ENCODE measurements at places on chromosomes 1 and 21.
A peak's percentile ranks its signal among the peaks of the same experiment; 100 is the strongest.

- no peak overlapping the region for H3K27ac ChIP-seq
- no peak overlapping the region for H3K4me3 ChIP-seq
- H3K27me3 ChIP-seq: no peaks in the 10 kb centered on the region
- H3K4me1 ChIP-seq: peaks cover 14% of the 10 kb centered on the region
- no peak for DNase-seq
These were observed 13.4 kb downstream of the PROK1 start for GRCh38 chr1:110464340-110464739.

- DNase-seq: no peak
- peaks cover 2% of the 10 kb centered on the region for H3K27me3 ChIP-seq
- no peaks in the 10 kb centered on the region for H3K4me1 ChIP-seq
- no peak overlapping the region for H3K27ac ChIP-seq
These were observed 162.1 kb downstream of the GRIK3 start for GRCh38 chr1:36872126-36872754.

GRCh38 chr1:84742653-84743052, 52.4 kb upstream of the SSX2IP start:
- DNase-seq: no peak
- H3K36me3 ChIP-seq: no peaks in the 10 kb centered on the region
- no peaks in the 10 kb centered on the region for H3K4me1 ChIP-seq
- no peak overlapping the region for H3K27ac ChIP-seq
- no peak overlapping the region for H3K4me3 ChIP-seq

DNA sequence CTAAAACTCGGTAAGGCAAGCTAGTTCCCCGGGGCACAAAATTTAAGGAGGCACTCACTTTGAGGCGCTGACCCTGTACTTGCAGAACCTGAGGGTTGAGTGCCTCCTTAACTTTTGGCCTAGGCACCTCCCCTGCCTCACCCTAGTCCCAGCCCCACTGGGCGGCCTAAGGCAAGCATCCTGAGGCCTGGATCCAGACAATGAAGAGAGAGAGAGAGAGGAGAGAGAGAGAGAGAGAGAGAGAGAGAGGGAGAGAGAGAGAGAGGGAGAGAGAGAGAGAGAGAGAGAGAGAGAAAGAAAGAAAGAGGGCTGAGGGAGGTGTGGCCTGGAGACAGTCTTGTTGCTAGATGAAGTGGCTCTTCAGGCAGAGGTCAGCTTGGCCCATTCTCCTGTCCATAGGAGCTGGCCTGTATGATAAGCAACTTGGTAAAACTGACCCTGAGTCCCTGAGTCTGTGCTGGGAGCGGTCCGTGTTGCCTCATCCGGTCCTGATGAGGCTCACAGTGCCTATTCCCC, 7.4 kb upstream of the LRRN2 start:
- H3K4me1 ChIP-seq: no peaks in the 10 kb centered on the region
- DNase-seq: no peak
- no peak overlapping the region for H3K4me3 ChIP-seq

DNA sequence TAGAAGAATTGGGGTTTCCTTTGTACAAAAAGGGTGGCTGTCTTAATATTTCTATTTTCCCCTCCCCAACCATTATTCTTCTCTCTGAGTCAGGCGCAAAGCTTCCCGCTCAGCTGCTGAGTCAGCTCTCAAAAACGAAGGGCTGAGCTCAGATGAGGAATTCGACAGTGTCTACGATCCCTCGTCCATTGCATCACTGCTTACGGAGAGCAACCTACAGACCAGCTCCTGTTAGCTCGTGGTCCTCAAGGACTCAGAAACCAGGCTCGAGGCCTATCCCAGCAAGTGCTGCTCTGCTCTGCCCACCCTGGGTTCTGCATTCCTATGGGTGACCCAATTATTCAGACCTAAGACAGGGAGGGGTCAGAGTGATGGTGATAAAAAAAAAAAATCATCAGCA, 3.0 kb upstream of the TUFT1 start:
- no peak for DNase-seq
- H3K4me1 ChIP-seq: peaks cover 12% of the 10 kb centered on the region
- H3K4me3 ChIP-seq: no peak overlapping the region
- no peaks in the 10 kb centered on the region for H3K27me3 ChIP-seq
- H3K36me3 ChIP-seq: no peaks in the 10 kb centered on the region

- DNase-seq: no peak
- H3K4me1 ChIP-seq: no peaks in the 10 kb centered on the region
- H3K4me3 ChIP-seq: no peak overlapping the region
- H3K27ac ChIP-seq: no peak overlapping the region
These were observed 47.0 kb downstream of the EXO1 start for GRCh38 chr1:241895013-241895412.

DNA sequence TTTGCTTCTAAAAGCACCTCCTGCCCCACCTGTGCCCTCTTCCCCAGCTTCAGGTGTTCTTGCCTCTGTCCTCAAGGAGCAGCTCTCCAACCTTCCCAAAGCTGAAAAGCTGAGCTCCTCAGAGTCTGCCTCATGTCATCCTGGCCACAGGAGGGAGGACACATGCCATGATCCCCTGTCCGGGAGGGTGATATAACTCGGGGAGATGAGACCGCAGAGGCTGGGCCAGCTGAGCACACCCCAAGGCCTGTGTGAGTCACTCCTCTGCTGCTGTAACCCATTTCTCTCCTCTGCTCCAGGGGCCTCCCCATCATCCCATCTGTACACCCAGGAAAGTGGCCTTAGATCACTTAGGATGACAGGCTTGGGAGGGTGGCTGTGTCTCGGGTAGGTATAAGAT, 49.8 kb downstream of the EPHB2 start:
- H3K27me3 ChIP-seq: no peaks in the 10 kb centered on the region
- no peaks in the 10 kb centered on the region for H3K4me1 ChIP-seq
- H3K4me3 ChIP-seq: no peak overlapping the region
- DNase-seq: no peak
- H3K27ac ChIP-seq: no peak overlapping the region
- H3K36me3 ChIP-seq: no peaks in the 10 kb centered on the region

DNA sequence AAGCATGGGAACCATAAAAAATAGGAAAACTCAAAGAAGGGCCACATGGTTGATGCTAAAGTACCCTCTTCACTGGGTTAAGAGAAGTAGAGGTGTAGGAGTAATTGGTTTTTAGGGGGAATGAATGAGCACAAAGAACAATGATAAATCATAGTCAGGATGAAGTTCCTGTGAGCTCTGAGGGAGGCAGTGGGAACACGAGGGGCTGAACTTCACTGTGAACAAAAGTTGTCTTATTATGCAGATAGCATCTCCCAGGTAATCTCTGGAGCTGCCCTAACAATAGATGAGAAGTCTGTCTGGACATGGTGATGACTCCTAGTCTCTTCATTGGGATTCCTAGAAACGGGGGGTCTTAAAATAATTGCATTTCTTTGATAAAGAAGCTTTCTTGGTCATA, 127.9 kb downstream of the DNM3 start:
- no peaks in the 10 kb centered on the region for H3K27me3 ChIP-seq
- H3K27ac ChIP-seq: no peak overlapping the region
- no peaks in the 10 kb centered on the region for H3K36me3 ChIP-seq
- DNase-seq: no peak
- H3K4me3 ChIP-seq: no peak overlapping the region

GRCh38 chr1:7315316-7315715, 455.8 kb upstream of the VAMP3 start:
- no peak overlapping the region for H3K4me3 ChIP-seq
- DNase-seq: no peak
- no peaks in the 10 kb centered on the region for H3K36me3 ChIP-seq
- H3K27me3 ChIP-seq: no peaks in the 10 kb centered on the region
- no peaks in the 10 kb centered on the region for H3K4me1 ChIP-seq
- no peak overlapping the region for H3K27ac ChIP-seq

DNA sequence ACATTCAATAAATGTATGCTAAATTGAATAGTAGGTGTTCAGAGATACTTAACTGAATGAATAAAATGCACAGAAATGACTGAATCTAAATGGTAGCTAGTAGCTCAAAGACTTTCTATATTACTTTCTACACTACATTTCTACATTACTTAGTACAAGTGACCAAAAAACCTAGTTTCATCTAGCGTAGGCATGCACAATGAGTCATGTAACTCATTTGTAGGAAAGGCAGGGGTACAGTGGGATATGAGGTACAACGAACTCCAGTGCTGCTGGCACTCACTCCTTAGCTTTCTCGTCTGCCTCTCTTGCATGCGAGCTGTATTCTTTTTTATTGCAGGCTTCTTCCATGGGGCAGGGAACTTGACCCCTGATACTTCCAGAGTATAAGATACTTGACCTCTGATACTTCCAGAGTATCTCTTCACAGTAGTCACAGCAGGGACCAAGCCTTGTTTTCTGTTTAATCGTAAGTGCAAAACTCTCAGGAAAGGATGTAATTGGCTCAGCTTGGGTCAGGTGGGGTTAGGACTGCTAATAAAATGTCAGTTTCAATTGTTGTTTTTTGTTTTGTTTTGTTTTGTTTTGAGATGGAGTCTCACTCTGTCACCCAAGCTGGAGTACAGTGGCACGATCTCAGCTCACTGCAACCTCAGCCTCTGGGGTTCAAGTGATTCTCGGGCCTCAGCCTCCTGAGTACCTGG, 4.9 kb upstream of the ATP2B4 start:
- DNase-seq: no peak
- peaks cover 9% of the 10 kb centered on the region for H3K4me1 ChIP-seq
- no peak overlapping the region for H3K4me3 ChIP-seq
- no peaks in the 10 kb centered on the region for H3K27me3 ChIP-seq
- H3K36me3 ChIP-seq: no peaks in the 10 kb centered on the region

- no peaks in the 10 kb centered on the region for H3K36me3 ChIP-seq
- H3K4me1 ChIP-seq: no peaks in the 10 kb centered on the region
- H3K4me3 ChIP-seq: no peak overlapping the region
- DNase-seq: no peak
These were observed 57.9 kb upstream of the KANK4 start for GRCh38 chr1:62377043-62377562.

- H3K27me3 ChIP-seq: no peaks in the 10 kb centered on the region
- no peak for DNase-seq
- H3K36me3 ChIP-seq: no peaks in the 10 kb centered on the region
These were observed 112.3 kb downstream of the RPS6KC1 start for GRCh38 chr1:213163278-213163711.

- H3K36me3 ChIP-seq: no peaks in the 10 kb centered on the region
- H3K27ac ChIP-seq: no peak overlapping the region
- no peak for DNase-seq
- H3K4me3 ChIP-seq: no peak overlapping the region
- no peaks in the 10 kb centered on the region for H3K4me1 ChIP-seq
These were observed 214.9 kb downstream of the GABPA start for GRCh38 chr21:25949701-25950100.

- no peaks in the 10 kb centered on the region for H3K27me3 ChIP-seq
- no peak overlapping the region for H3K4me3 ChIP-seq
- DNase-seq: no peak
- H3K27ac ChIP-seq: no peak overlapping the region
These were observed 21.8 kb upstream of the CNIH3 start for GRCh38 chr1:224594360-224594759.

DNA sequence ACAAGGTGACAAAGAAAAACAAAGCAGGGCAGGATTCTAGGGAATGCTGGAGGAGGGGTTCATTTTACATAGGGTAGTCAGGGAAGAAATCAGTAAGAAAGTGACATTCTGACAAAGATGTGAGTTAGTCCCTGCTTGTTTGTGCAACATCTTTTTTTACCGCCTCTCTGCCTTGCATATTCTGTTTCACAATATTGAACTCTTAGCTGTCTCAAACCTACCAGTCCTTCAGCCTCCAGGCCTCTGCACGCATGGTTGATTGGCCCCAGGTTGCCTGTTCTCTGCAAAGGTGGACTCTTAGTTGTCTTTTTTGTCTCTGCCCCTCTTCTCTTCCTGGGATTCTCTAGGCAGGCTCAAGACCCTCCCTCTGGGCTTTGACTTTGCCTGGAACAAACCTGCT, 152.2 kb upstream of the RUNX1 start:
- H3K4me1 ChIP-seq: peaks cover 59% of the 10 kb centered on the region
- no peak for DNase-seq
- no peak overlapping the region for H3K4me3 ChIP-seq
- peak overlapping the region; percentile 5 for H3K27ac ChIP-seq
- no peaks in the 10 kb centered on the region for H3K36me3 ChIP-seq

GRCh38 chr1:65512383-65512782, 91.9 kb downstream of the LEPR start:
- no peaks in the 10 kb centered on the region for H3K27me3 ChIP-seq
- no peak for DNase-seq
- H3K4me3 ChIP-seq: no peak overlapping the region
- H3K4me1 ChIP-seq: peaks cover 18% of the 10 kb centered on the region
- H3K27ac ChIP-seq: no peak overlapping the region
- H3K36me3 ChIP-seq: no peaks in the 10 kb centered on the region

DNA sequence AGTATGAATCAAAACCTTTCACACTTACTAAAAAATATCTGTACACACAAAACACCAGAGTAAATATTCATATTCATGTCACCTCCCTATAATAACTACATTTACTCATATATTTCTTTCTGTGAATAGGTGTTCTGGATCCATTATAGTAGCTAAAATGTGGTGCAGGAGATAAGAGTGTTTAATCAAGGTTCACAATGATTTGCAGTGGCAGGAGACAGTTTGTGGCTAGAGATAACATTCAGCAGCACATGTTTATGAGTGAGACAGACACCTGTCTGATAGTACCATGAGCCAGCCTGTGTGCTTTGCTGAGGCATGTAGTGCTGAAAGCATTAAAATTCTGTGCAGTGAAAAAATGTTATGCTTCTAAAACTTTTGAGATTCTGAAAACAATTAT, 410.3 kb downstream of the SRGAP2C start:
- H3K4me1 ChIP-seq: no peaks in the 10 kb centered on the region
- no peak overlapping the region for H3K4me3 ChIP-seq
- no peaks in the 10 kb centered on the region for H3K36me3 ChIP-seq
- DNase-seq: no peak

- H3K27ac ChIP-seq: no peak overlapping the region
- H3K27me3 ChIP-seq: no peaks in the 10 kb centered on the region
- H3K4me3 ChIP-seq: no peak overlapping the region
- no peaks in the 10 kb centered on the region for H3K36me3 ChIP-seq
- H3K4me1 ChIP-seq: no peaks in the 10 kb centered on the region
- no peak for DNase-seq
These were observed 406.1 kb downstream of the RYR2 start for GRCh38 chr1:237448042-237448441.

GRCh38 chr1:71667216-71667615, 586.4 kb upstream of the ZRANB2 start:
- no peak overlapping the region for H3K27ac ChIP-seq
- no peak overlapping the region for H3K4me3 ChIP-seq
- no peaks in the 10 kb centered on the region for H3K36me3 ChIP-seq

- H3K36me3 ChIP-seq: no peaks in the 10 kb centered on the region
- no peaks in the 10 kb centered on the region for H3K27me3 ChIP-seq
- no peak overlapping the region for H3K4me3 ChIP-seq
- H3K27ac ChIP-seq: no peak overlapping the region
These were observed 136.8 kb upstream of the IGSF21 start for GRCh38 chr1:17970757-17971156.
